ENCODE measurements at places on chromosomes 2 and 18. TPM values are rescaled to one million over a fixed set of nuclear protein-coding genes. Genes with fewer than 3 reads are reported as not detected.

Gene CNDP1
- polyA plus RNA-seq = 2.3 TPM

Gene IL1A
- polyA plus RNA-seq = not detected

Gene NOL4
- 12.3 TPM for polyA plus RNA-seq

Gene ACMSD
- not detected for polyA plus RNA-seq

Gene SCN9A
- polyA plus RNA-seq = 1.1 TPM

Gene TGFA
- 0.55 TPM for polyA plus RNA-seq

Gene GPR55
- not detected for polyA plus RNA-seq

Gene LCT
- polyA plus RNA-seq = not detected

Gene CHRNG
- polyA plus RNA-seq = not detected

Gene NMS
- not detected for polyA plus RNA-seq

Gene CRIM1
- polyA plus RNA-seq = 4.4 TPM

Gene CREG2
- polyA plus RNA-seq = 0.73 TPM

Gene LINC00305
- polyA plus RNA-seq = not detected

Gene LIMS4
- not detected for polyA plus RNA-seq

Gene LHCGR
- not detected for polyA plus RNA-seq

Gene CRYBA2
- not detected for polyA plus RNA-seq

Gene MATN3
- 0.65 TPM for polyA plus RNA-seq

Gene GKN1
- polyA plus RNA-seq = 2.8 TPM

Gene CUL3
- polyA plus RNA-seq = 169 TPM

Gene HOXD4
- not detected for polyA plus RNA-seq

Gene SGO2
- 10.3 TPM for polyA plus RNA-seq

Gene CYS1
- 0.22 TPM for polyA plus RNA-seq

Gene LYG2
- polyA plus RNA-seq = 0.39 TPM

Gene GALNT3
- not detected for polyA plus RNA-seq

Gene UBR3
- 86.0 TPM for polyA plus RNA-seq

Gene DYSF
- not detected for polyA plus RNA-seq

Gene FOXI3
- not detected for polyA plus RNA-seq

Gene SLC5A7
- polyA plus RNA-seq = not detected

Gene DHRS9
- not detected for polyA plus RNA-seq

Gene FBXO41
- 1.5 TPM for polyA plus RNA-seq

Gene LRRC30
- not detected for polyA plus RNA-seq

Gene NGEF
- polyA plus RNA-seq = 5.7 TPM

Gene CIB4
- not detected for polyA plus RNA-seq

Gene SPATA3
- not detected for polyA plus RNA-seq

Gene COLEC12
- polyA plus RNA-seq = 3.2 TPM

Gene ZSWIM2
- polyA plus RNA-seq = not detected

Gene DPYSL5
- 10.1 TPM for polyA plus RNA-seq

Gene UGT1A3
- not detected for polyA plus RNA-seq

Gene PLCD4
- polyA plus RNA-seq = 13.9 TPM

Gene EPAS1
- polyA plus RNA-seq = 1.0 TPM

Gene C2orf80
- 28.1 TPM for polyA plus RNA-seq

Gene DSG1
- not detected for polyA plus RNA-seq

Gene POTEC
- polyA plus RNA-seq = not detected

Gene TUBA4B
- not detected for polyA plus RNA-seq

Gene KCMF1
- polyA plus RNA-seq = 5.0 TPM
